ENCODE measurements at places on chromosomes 13 and 19. TPM values are rescaled to one million over a fixed set of nuclear protein-coding genes. Genes with fewer than 3 reads are reported as not detected.

The CYP2A7 gene
- not detected for total RNA-seq

The TICAM1 gene
- 8.6 TPM for total RNA-seq

The SERTAD3 gene
- 42.3 TPM for total RNA-seq

The ZNF793 gene
- total RNA-seq, result not detected

The STOML3 gene
- total RNA-seq, result not detected

The LILRA1 gene
- not detected for total RNA-seq

The ABCA7 gene
- 9.3 TPM for total RNA-seq

The PRDX2 gene
- 0.83 TPM for total RNA-seq

The VSTM1 gene
- 0.57 TPM for total RNA-seq

The LILRA2 gene
- total RNA-seq, result not detected

The C5AR2 gene
- 1.1 TPM for total RNA-seq

The FEM1A gene
- 5.7 TPM for total RNA-seq

The FFAR2 gene
- not detected for total RNA-seq

Data from A549 treated with DMSO at 1 μM for 4 hours (cell line).